ENCODE measurements at places on chromosomes 3 and 15. TPM values are rescaled to one million over a fixed set of nuclear protein-coding genes. Genes with fewer than 3 reads are reported as not detected.

The C2CD4A gene
- under 0.01 TPM for total RNA-seq

The CYP1A1 gene
- 0.13 TPM for total RNA-seq

The EBLN2 gene
- total RNA-seq: 5.3 TPM

The ATP13A5 gene
- total RNA-seq: 0.09 TPM

The CLEC3B gene
- 184 TPM for total RNA-seq

The LRRC31 gene
- not detected for total RNA-seq

The NRROS gene
- total RNA-seq: 2.8 TPM

The AGTR1 gene
- 23.7 TPM for total RNA-seq

The KIF9 gene
- total RNA-seq: 5.1 TPM

The LDHAL6B gene
- not detected for total RNA-seq

The CACNA1D gene
- 2.0 TPM for total RNA-seq

The COL6A6 gene
- 112 TPM for total RNA-seq
